Activated CD8-positive, alpha-beta memory T cell treated with anti-CD3 and anti-CD28 coated beads for 4 hours (primary cell): ENCODE measurements at places on chromosomes 6 and 20.

DNA sequence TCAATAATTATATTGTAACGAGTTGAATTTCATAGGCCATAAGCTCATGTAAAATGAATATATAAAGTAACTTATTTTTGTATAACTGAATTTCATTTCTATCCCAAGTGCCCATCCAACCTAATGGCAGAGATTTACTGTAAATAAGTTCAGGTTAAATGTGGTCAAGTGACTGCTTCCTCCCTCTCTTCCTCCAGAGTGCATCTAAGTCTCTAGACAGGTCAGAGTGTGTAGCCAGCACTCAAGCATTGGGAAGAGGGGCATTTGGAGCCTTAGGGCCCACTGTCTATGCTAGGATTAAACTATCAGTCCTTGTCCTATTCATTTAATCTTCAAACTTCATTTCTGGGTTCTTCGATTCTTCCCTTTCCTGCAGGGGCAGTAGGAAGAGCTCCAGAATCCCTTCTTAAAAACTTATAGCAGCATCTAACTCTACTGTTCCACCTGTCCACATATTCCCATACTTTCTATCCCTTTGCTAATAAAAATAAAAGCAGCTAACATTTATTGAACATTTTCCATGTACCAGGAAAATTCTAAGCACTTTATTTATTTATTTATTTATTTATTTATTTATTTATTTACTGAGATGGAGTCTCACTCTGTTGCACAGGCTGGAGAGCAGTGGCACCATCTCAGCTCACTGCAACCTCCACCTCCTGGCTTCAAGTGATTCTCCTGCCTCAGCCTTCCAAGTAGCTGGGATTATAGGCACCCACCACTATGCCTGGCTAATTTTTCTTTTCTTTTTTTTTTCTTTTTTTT is 36.1 kb upstream of the TOP1 start:
- no peak for DNase-seq

GRCh38 chr6:29617782-29618554 is 15.0 kb downstream of the GABBR1 start:
- no peak for DNase-seq

GRCh38 chr6:167350275-167350696 is 25.4 kb downstream of the TTLL2 start:
- DNase-seq, result no peak

DNA sequence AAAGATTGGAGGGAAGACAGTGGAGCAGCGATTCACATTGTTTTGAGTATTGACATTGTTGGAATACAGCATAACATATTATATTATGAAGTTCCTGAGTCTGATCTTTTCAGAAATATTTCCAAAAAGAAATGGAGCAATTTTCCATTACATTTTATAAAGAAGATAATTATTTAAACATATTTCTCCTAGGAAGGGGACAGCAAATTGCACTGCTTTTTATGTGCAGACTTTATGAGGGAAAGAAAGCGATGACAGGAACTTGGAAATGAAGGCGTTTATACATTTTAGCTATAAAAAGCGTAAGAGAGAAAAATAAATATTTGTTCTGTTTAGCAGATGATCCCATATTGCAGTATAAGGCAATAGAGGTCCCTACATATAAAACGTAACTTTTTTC is 117.0 kb upstream of the EDN1 start:
- DNase-seq, result no peak

DNA sequence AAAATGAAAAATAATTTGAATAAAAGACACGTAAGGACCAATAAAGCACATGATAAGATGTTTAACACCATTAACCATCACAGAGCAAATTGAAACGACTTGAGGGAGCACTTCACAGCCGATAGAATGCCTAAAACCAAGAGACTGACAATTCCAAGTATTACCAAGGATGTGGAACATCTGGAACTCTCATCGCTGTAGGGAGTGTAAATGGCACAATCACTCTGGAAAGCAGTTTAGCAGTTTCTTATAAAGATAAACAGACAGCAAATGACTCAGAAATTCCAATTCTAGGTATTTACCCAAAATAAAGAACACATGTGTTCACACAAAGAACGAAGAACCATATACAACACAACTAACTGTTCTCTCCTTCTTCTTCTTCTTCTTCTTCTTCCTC is 8.5 kb upstream of the UBD start:
- no peak for DNase-seq

DNA sequence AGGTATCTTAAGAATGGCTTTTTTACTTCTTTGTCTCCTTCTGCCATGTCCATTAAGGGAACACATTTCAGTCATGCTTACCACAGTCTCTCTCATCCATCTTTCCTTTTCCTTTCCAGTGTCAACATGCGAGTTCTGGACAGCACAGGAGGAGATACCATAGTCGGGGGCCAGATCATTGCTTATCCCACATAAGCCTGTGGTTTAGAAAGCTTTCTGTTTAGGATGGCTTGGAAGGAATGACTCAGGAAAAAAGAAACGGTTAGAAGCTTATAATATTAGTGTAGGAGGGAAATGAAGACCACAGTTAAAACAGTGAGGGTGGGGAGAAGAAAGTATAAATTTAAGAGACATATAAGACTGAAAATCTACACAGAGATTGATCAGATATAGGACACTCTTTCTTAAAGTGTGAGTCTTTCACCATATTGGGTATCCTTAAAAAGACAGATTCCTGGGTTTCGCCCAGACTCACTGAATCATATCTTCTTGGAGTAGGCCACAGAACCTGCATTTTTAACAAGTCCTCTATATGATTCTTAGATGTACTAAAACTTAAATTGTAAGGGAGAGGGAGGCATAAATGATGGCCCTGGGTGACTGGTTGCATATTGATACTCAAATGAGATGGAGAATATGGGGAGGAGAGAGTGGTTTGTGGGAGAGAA is 36.1 kb downstream of the DSE start:
- DNase-seq, result no peak

DNA sequence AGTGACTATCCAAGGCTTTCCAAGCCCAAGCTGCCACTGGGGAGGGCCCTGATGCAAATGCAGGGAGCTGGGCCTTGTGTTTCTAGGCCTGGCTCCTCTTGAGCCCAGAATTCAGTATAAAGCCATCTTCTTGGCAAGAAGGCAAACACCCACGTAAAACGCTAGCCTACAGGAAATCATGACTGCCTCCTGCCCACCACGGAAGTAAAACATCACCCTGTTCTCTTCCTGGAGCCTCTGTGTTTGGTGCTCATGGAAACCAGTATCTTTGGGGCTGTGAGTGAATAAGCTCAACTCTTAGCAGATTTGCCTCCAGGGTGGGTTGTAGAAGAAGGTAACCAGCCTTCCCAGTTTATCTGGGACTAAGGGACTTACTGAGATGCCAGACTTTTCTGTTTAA is 271.0 kb downstream of the ZNF217 start:
- no peak for DNase-seq

DNA sequence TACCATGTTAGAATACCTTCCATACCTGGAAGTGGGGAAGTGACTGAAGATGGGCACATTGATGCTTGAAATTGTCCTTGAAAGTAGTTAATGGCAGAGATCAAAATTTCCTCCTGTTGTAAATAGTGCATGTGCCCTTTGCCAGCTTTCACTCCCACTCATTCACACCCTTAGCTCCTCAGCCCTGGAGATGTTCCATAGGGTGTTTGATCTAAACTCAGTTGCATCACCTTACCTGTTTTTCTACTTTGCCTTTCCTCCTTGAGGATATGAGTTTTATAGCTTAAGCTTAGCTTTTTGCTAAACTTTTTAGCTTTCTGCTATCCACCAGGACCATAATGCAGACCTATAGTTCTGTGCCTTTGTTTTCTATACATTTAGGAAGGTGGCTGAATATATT is 69.0 kb downstream of the CEP57L1 start:
- DNase-seq, result no peak

DNA sequence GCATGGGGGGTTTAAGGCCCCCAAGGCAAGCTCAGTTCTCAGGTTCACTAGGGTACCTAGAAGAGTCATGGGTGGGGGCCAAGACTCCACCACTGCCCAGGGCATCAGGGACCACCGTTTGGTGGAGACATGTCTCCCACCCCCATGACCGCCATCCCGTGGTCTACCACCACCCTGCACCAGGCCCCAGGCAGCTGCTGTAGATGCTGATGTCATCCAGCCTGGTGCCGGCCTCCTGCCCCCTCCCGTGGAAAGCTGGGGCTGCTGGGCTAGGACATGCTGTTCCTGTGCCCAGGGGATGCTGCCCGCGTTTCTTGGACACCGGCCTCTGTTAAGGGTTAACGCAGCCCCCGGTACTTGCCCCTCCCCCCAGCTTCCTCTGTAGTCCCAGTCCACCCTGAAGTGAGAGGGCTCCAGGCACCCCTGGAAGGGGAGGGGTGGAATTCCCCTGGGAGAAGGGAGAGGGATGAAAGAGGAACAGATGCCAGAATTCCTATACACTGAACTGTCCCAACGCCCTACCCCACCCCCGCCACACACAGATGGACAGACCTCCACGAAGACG is 587 bp downstream of the IP6K3 start:
- no peak for DNase-seq

GRCh38 chr6:16712255-16712930 is 48.9 kb downstream of the ATXN1 start:
- no peak for DNase-seq

DNA sequence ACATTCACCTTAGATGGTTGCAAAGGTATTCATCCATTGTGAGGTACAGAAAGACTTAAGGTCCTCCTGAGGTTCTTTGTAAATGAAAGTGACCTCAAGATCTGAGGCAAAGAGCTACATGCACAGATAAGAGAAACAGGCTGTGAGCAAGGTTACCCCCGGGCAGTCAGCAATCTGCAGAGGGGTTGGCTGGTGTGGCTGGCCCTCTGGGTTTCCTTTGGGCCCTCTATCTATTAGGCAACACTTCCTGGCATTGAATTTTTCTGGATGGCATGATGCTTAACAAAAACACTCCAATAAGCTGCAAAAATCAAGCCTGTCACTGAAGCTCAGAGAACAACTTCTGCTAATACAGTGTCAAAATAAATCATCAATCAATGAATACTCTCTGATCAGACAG is 48.9 kb upstream of the RALGAPA2 start:
- no peak for DNase-seq
